Sciatic nerve (tissue), 2 donors: ENCODE measurements at places on chromosomes 3 and 15. TPM values are rescaled to one million over a fixed set of nuclear protein-coding genes. Genes with fewer than 3 reads are reported as not detected.

Gene TKT
- 219 TPM for total RNA-seq

Gene LRRIQ4
- total RNA-seq: not detected

Gene GLDN
- 94.5 TPM for total RNA-seq

Gene CELF6
- total RNA-seq: 3.3 TPM

Gene CAND2
- total RNA-seq: 16.8 TPM

Gene BCL2A1
- total RNA-seq: 11.6 TPM

Gene SCN5A
- total RNA-seq: 2.7 TPM

Gene TF
- total RNA-seq: 40.6 TPM

Gene SLC41A3
- 42.8 TPM for total RNA-seq

Gene FOXL2
- total RNA-seq: 0.13 TPM

Gene STAB1
- total RNA-seq: 256 TPM
